ENCODE measurements at places on chromosomes 11 and 22.

GRCh38 chr11:102936864-102937509 lies 18.5 kb downstream of the MMP13 start:
- no peak for DNase-seq

DNA sequence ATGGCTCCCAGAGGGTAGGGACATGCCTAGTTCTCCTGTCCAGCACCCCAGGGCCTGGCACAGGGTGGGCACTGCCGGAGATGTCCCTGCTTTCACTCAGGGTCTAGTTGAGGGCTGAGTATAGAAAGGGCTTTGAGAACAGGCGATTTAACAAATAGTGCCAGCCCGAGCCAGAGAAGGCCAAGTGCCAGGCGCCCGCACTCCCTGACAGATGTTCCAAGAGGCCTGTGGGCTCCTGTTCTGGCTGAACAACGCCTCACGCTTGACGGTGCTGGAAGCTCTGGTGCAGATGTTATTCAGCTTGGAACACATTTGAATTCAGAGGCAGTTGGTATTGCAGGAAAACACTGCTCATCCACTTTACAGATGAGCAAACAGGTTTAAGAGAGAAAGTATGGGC lies 46.5 kb downstream of the NFAM1 start:
- DNase-seq, result no peak

- DNase-seq, result no peak
Observed at GRCh38 chr11:48096588-48097525, 116.5 kb downstream of the PTPRJ start.

GRCh38 chr22:48944751-48945620 lies 882.7 kb downstream of the BRD1 start:
- DNase-seq, result no peak

- DNase-seq, result no peak
Observed at GRCh38 chr22:43389227-43389836, 22.5 kb upstream of the MPPED1 start.

- no peak for DNase-seq
Observed at GRCh38 chr22:30444632-30445437, 19.3 kb downstream of the MTFP1 start.

DNA sequence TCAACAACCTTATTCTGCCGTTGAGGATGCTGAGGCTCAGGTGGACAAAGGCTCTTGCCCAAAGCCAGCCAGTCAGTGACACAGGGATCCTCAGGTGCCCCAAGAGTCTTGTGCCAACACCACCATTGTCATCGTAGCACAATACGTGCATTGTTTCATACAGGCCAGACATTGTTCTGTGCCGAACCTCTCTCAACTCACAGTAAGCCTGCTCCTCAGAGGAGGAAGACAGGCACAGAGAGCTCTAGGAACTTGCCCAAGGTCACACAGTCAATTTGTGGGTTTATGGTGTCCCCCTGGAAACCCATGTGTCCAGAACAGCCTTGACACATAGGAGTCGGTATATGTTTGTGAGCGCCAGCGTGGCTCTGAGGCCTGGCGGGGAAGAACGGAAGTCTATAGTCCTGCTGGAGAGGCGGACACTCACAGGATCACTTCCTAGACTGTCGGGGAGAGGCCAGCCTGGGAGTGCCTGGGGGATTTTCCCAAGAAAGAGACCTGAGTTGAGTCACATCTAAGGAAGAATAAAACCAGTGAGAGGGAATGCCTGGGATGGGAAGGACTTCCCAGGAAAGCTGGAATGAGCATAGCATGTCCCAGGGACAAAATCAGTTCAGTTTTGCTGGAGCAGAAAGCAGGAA lies 20.2 kb downstream of the LIF start:
- DNase-seq, result no peak

GRCh38 chr22:32800994-32801536 lies 440 bp upstream of the TIMP3 start:
- no peak for DNase-seq

DNA sequence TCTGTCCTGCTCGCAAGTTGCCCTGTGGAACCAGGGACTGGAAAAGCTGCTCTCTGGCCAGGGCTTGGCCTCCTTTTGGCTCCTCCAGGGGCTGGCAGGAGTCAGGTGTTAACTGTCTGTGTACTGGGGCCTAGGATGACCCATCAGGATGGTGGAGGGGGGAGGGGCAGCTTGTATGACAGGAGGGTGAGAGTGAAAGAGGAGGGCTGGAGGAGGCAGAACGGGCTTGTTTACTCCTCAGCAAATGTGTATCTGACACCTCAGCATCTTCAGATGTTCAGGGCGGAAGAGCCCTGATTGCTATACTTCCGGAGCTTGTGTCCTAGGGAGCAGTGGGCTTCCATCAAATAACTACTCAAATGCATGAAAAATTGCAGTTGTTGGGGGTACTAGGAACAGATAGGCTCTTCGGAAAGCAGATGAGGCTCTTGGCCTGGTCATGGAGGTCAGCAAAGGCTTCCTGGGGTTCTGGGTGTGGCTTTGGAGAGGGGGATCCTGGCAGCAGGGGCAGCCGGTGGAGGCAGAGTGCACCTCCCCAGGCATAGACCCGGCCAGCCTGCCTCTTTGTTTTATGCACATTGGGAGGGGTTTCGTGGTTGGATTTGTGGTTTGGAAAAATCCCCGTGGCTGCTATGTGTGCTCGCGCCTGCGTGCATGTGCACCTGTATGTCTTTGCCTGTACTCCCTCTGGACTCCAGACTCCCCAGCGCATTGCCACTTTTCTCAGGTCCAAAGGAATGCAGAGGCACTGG lies 31.2 kb downstream of the CD82 start:
- DNase-seq, result peak; percentile 69

DNA sequence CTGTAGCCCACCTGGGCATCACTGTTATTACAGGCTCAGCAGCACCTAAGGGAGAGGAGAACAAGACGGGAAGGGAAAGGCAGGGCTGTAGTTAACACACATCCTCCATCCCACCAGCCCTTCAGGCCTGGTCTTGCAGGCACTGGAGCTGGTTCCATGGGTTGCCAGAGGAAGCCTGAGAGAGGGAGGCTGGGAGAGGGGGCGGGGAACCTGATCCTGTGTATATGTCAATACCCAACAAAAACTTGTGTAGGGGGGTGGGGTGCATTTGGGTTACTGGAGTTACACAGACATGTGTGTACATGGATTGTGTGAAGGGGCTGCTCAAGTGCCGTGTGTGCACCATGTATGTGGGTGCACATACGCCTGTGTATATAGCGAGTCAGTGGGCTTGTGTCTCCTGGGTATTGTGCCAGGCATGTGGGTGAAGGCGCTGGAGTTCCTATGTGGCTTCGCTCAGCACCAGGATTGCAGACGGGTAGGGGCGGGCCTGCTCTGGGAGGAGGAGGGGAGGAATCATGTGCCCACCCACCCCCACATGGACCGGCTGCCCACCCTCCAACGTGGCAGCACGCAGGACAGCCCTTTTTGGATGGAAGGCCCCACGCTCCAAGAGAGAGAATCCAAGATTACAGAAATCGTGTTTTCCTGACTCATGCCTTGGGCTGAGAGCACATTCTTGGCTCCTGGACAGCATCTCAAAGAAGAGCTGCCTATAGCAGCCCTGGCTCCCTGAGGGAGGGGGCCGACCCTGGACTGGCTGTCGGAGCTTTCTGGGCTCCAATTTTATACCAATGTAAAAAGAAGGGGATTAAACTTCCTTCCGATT lies 4.2 kb upstream of the SERPINH1 start:
- no peak for DNase-seq

GRCh38 chr11:119691020-119691666 lies 37.9 kb downstream of the NECTIN1 start:
- DNase-seq, result peak; percentile 8

DNA sequence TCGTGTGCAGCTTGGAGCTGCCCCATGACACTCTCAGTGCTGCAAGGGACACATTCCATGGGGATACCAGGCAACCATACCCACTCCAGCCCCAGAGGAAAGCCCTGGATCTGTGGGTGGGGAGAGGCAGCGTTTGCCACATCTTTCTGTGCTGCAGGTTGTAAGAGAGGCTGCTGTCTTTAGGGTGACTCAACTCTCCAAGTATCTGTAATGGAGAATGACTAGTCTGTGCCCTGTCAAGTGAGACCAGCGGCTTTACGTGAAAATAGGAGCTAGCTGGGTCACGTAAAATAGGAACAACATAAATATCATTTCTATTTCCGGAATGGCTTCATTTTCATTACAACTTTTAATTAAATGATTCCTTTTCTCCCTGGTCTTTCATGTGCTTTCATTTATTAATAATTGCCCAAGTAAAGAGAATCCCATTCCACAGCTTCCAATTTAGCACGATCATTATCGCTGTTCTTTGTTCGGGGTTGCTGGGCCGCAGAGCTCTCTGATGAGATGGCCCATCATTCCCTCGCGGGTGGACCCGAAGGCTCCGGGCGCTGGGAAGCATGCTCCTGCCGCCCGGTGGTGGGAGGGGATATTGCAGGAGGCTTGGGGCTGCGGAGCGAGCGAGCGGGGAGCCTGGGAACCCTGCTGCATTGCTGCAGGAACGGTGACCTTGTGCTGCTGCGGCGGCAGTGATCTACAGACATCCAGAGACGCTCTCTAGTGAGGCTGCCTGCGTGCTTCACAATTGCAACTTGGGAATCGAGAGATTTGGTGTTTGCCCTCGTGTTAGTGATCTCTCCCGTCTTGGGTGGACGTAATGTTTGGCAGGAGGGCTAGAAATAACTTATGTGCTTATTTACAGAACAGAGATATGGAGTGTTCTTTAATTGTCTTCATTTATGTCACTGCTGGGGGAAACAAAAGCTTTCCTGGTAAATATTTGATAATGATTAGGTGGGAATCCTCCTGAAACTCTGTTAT lies 10.6 kb downstream of the SLC6A5 start:
- peak; percentile 4 for DNase-seq

DNA sequence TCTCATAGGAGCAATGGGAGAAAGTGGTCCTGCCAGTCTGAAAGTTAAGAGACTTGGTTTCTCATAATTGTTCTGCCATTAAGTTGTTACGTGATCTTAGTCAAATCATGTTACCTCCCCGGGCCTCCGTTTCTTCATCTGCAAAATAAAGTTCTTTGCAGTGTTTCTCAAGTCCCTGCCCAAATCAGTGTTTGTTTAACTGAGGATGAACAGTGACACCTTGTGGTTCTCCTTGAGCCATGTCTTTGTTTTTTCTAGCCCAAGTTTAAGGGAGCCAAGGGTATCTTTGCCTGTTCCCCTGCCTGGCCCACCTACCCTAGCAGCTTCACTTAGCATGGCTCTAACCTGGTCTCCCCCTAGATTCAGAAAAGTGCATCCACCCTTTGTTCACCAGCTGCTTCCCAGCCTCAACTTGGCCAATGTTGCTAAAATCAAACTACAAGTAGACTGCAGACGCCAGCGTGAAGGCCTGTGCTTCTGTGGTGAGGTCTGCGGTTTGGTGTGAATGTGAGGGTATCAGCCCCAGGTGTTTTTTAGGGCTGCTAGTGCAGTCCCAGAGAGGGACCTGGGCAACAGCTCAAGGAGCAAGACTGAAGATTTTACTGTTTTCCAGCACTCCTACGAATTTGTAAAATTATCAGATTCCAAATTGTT lies 35.5 kb downstream of the FZD4 start:
- DNase-seq, result no peak

GRCh38 chr11:108369064-108369463 lies 98.3 kb downstream of the C11orf65 start:
- DNase-seq, result no peak

- no peak for DNase-seq
Observed at GRCh38 chr11:62842171-62842741, 2.9 kb upstream of the WDR74 start.

DNA sequence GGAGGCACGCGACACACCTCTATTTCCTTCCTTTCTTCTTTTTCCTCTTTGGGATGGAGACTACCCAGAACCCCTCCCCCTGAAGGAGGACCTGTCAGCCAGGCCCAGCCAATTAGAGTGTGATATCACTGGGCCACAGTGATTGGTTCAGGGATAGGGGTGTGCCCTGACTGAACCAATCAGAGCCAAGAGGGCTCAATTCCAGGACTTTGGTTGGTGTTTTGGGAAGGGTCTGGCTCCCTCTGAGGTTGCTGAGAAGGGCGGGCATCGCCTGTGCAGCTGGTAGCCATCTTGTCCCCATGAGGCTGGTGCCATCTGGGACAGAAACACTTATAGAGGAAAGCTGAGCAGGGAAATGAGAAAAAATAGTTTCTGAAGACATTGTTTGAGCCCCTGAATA lies 71.4 kb downstream of the CHST1 start:
- no peak for DNase-seq

DNA sequence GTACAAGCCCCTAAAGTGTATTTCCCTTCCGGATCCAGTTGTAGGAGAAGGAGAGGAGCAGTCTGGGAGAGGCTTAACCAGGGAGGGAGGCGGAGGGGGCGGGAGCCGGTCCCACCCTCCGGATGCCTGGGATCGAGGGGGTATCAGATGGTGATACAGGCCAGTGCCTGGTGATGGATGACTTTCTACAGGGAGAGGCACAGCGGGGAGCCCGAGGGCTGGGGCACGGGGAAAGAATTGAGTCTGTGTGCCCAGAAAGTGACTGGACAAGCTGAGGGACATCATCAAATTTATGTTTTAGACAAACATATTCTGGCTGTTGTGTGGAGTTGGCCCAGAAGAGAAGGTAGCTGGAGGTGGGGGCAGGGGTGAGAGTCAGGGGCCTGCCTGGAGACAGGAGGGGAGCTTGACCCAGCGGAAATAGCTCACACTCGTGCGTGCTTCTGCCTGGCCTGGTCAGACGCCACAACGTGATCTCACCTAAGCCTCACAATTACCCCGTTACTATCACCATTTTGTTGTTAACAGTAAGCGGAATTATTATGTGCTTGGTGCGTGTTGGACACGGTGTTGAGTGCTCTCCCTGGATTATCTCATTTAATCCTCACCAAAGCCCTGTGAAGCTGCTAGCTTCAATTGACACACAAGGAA lies 42.4 kb downstream of the AMPD3 start:
- no peak for DNase-seq

- DNase-seq, result no peak
Observed at GRCh38 chr11:59164028-59164427, 7.9 kb upstream of the DTX4 start.

DNA sequence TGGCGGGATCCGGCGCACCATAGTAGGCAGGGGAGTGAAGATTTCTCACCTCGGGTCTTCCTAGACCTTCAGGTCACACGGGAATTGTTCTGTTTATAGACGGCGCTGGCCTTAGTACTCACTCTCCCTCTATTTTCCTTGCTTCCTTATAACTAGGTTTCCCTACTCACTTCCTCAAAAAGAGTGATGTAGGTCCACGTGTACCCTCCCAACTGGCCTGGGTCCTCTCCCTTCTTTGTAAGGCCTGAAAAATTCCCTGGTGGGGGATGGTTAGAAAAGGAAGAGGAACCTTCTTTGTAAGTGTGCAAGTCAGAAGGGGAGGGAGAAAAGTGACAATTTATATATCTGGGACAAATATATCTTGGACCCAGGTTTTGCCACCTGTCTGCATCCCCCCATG lies 2.9 kb upstream of the TMEM9B start:
- DNase-seq, result no peak

Data from effector memory CD4-positive, alpha-beta T cell (primary cell).